ENCODE measurements at places on chromosomes 2 and 18. TPM values are rescaled to one million over a fixed set of nuclear protein-coding genes. Genes with fewer than 3 reads are reported as not detected.

Gene SCN2A
- not detected for total RNA-seq

Gene SATB2
- 0.10 TPM for total RNA-seq

- H3K36me3 ChIP-seq = no peaks in the 10 kb centered on the region
- no peak overlapping the region for H3K4me3 ChIP-seq
- DNase-seq = no peak
These were observed 17.9 kb downstream of the SPATA3 start for GRCh38 chr2:231013820-231014219.

DNA sequence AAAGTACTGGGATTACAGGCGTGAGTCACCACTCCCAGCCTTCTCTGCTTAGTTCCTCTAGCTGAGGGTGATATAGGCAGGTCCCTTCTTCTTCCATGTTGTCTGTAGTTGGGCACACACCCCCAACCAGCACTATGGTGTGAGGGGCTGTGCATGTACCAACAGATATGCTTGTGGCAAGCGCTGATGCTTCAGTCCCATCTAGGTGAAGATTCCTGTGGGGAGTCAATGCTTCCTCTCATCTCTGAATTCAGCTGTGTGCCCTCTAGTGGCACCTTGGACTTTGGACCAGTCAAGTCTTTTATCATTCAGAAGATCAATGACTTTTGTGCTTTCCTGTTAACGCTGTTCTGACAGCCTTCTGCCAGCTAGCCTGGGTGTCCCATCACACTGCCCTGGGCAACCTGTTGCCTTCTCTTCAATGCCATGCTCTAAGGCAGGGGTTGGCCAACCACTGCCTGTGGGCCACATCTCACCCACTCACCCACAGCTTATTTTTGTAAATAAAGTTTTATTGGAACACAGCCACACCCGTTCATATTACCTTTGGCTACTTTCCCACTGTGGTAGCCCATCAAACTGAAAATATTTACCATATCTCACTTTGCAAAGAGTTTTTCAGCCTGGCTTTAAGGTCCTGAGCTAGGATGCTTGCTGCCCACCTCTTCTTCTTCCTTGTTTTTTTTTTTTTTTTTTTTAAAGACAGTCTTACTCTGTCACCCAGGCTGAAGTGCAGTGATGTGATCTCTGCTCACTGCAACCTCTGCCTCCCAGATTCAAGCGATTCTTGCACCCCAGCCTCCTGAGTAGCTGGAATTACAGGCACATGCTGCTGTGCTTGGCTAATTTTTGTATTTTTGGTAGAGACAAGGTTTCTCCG is 51.0 kb downstream of the NPAS2 start:
- H3K4me1 ChIP-seq = no peaks in the 10 kb centered on the region
- no peaks in the 10 kb centered on the region for H3K27me3 ChIP-seq
- no peak overlapping the region for H3K27ac ChIP-seq
- H3K36me3 ChIP-seq = no peaks in the 10 kb centered on the region
- no peak overlapping the region for H3K4me3 ChIP-seq
- no peak for DNase-seq

DNA sequence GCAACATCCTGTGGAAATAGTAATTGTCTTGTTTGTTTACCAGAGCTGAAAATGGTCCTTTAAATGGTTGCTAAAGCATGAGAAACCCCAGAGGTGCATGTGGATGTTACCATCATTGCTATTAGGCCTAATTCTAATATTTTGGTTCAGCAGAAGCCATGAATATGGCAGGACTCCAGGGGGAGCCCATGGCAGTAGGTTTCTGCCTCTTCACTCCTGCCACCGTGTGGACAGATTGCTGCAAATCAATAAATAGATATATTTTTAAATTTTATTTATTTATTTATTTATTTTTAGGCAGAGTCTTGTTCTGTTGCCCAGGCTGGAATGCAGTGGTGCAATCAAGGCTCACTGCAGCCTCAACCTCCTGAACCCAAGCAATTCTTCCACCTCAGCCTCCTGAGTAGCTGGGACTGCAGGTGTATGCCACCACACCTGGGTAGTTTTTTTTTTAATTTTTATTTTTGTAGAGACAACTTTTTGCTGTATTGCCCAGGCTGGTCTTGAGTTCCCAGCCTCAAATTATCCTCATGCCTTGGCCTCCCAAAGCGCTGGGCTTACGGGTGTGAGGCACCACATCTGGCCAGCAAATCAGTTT is 54.9 kb upstream of the CAPN13 start:
- no peak overlapping the region for H3K27ac ChIP-seq
- H3K27me3 ChIP-seq = no peaks in the 10 kb centered on the region
- DNase-seq = no peak
- no peak overlapping the region for H3K4me3 ChIP-seq
- no peaks in the 10 kb centered on the region for H3K36me3 ChIP-seq
- peaks cover 14% of the 10 kb centered on the region for H3K4me1 ChIP-seq

- no peak overlapping the region for H3K4me3 ChIP-seq
- H3K27ac ChIP-seq = no peak overlapping the region
- DNase-seq = no peak
- H3K36me3 ChIP-seq = no peaks in the 10 kb centered on the region
These were observed 176.3 kb downstream of the TWIST2 start for GRCh38 chr2:239024226-239024625.

DNA sequence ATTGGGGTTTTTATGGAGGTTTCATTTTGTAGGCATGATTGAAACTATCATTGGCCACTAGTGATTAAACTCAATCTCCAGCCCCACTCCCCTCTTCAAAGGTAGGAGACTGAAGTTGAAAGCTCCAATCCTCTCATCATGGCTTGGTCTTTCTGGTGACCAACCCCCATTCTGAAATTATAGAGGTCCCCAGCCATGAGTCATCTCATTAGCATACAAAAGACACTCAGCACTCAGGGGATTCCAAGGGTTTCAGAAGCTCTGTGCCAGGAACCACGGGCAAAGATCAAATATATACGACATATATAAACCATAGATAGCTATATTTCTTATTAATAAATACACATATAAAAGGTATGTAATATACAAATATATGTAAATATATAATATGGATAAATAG is 256.0 kb upstream of the POU3F3 start:
- no peaks in the 10 kb centered on the region for H3K27me3 ChIP-seq
- no peak for DNase-seq
- H3K36me3 ChIP-seq = no peaks in the 10 kb centered on the region
- no peaks in the 10 kb centered on the region for H3K4me1 ChIP-seq
- no peak overlapping the region for H3K4me3 ChIP-seq
- H3K27ac ChIP-seq = no peak overlapping the region

DNA sequence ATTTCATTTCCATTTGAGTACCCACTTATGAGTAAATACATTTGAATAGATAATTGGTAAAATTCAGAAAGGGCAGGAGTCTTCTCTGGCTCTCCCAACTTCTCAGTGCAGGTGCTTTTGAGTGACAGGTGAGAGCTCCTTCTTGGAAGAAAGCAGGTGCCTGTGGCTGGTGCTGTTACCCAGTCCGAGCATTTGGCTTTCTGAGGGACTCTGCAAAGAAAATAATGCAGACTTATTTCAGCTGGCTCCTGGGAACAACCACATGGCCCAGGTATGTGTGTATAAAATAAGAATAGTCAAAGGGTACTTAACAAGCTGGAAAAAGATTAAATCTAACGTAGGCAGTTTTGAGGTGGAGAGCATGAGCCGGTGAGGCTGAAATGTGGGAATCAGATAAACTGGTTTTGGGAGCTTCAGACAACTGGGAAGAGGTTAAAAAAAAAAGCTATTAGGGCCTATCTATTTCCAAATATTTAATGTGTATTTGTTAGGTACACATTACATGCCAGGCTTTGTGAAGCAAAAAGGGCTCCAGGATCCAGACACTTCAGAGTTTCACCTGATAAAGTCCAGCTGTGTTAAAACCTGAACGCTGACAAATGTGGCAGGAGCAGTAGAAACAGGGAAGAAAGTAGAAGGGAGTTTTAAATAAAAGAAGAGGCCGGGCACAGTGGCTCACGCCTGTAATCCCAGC is 20.6 kb downstream of the ZNF236 start:
- no peak overlapping the region for H3K4me3 ChIP-seq
- no peak for DNase-seq

GRCh38 chr18:13294309-13294708 is 75.7 kb downstream of the LDLRAD4 start:
- H3K4me1 ChIP-seq = no peaks in the 10 kb centered on the region
- H3K27me3 ChIP-seq = no peaks in the 10 kb centered on the region
- H3K27ac ChIP-seq = no peak overlapping the region
- no peaks in the 10 kb centered on the region for H3K36me3 ChIP-seq

DNA sequence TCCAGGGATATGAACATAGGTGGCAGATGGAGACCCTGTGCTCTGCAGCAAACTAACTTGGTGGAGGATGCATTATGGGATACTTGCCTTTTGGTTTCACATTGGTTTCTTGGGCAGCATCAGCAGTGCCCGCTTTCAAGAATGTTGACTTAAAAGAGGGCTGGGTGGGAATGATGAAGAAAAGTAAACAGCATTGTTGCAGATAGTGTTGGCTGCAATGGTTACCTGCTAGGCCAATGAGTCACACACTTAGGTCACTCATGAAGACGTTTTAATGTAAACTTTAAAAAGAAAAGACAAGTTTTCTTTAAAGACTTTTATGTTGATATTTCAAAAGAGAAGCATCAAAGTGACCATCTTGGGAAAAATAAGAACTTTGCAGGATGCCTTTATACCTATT is 26.1 kb upstream of the FAM237A start:
- no peaks in the 10 kb centered on the region for H3K36me3 ChIP-seq
- no peaks in the 10 kb centered on the region for H3K4me1 ChIP-seq
- no peak for DNase-seq
- H3K4me3 ChIP-seq = no peak overlapping the region
- no peak overlapping the region for H3K27ac ChIP-seq
- no peaks in the 10 kb centered on the region for H3K27me3 ChIP-seq

DNA sequence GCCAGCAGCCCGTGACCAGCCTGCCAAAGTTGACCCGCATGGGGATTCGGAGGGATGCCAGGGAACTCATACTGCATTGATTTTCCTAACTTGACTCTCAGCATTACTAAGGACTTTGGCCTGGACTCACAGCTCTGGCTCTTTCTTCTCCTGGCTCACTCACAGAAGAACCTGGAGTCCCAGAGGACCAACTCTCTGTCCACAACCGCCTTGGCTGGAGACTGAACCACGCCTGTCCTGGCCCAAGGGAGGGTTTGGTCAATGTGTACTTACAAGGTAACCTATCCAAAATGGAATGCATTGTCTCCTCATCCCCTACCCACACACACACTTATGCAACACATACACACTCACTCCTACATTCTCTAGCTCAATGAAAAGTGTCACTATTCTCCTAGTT is 135.6 kb upstream of the KLHL29 start:
- no peaks in the 10 kb centered on the region for H3K4me1 ChIP-seq
- no peak for DNase-seq
- no peaks in the 10 kb centered on the region for H3K27me3 ChIP-seq
- H3K27ac ChIP-seq = no peak overlapping the region
- no peaks in the 10 kb centered on the region for H3K36me3 ChIP-seq
- no peak overlapping the region for H3K4me3 ChIP-seq

DNA sequence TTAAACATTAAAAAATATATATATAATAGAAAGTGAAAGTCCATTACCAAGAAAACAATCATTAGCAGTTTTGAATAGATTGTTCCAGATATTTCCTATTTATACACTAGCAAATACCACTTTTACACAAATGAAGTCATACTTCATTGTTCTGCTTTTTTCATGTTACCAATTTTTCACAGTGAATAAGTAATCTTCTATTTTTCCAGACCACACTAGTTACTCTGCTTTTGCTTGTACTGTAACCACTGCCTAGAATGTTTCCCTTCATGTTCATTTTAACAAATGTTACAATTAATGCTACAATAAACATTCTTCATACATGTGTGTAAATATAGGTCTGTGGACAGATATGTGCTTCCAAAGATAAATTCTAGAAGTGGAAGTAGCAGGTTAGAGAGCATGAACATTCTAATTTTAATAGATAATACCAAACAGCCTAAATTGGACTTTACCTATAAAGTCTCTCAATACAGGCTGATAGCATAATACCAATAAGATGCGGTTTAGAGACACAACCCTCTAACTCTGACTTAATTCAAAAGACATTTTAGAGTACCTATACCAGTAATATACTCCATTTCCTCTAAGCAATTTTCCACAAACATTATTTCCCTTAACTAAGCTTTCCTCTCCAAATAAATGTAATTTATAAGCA is 17.0 kb downstream of the ITSN2 start:
- H3K4me3 ChIP-seq = peak overlapping the region; percentile 28
- H3K27ac ChIP-seq = peak overlapping the region; percentile 74
- H3K4me1 ChIP-seq = peaks cover 41% of the 10 kb centered on the region
- H3K27me3 ChIP-seq = no peaks in the 10 kb centered on the region
- no peaks in the 10 kb centered on the region for H3K36me3 ChIP-seq
